H9 (cell line): ENCODE measurements at places on chromosomes 5 and 9. TPM values are rescaled to one million over a fixed set of nuclear protein-coding genes. Genes with fewer than 3 reads are reported as not detected.
A peak's percentile ranks its signal among the peaks of the same experiment; 100 is the strongest.

DNA sequence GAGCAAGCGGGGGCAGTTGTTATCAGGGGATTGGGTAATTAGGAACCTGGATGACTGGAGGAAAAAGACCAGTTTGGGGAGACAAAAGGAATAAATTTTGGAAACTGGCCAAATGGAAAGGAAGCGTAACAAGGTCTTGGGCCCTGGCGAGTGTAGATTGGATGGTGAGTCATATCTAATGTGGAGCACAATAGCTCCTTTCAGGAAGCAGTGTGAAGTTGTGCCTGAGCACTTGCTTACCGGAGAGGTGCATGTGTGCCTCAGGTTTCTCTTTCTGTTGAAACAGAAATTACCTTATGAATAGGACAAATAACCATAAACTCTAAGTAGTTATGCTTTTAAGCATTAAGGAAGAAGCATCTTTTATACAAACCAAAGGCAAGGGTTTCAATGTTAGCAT is 176.4 kb downstream of the KIF4B start:
- DNase-seq, result no peak

- DNase-seq, result peak; percentile 61
Observed at GRCh38 chr9:3526997-3527940, 1.5 kb upstream of the RFX3 start.

GRCh38 chr5:402615-403359 is 40.2 kb upstream of the EXOC3 start:
- DNase-seq, result no peak

DNA sequence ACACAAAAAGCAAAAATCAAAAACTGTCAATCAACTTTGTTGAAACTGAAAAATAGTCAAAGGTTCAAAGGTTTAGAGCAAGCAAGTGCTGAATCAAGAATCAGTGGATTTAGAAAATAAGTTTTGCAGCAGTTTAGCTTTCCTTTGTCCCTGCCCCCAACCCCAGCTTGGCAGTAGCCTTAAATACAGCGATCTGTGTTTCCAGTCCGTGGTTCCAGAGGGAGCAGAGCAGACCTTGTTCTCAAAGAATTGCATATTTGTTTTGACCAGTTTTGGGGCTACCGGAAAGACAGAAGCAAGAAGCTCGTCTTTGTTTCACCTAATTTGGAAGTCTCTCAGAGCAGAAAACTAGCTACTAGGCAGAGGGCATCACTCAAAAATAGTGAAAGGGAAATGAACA is 57.2 kb upstream of the PRDM9 start:
- DNase-seq, result no peak

GRCh38 chr9:89474939-89475338 is 23.0 kb downstream of the SEMA4D start:
- no peak for DNase-seq

DNA sequence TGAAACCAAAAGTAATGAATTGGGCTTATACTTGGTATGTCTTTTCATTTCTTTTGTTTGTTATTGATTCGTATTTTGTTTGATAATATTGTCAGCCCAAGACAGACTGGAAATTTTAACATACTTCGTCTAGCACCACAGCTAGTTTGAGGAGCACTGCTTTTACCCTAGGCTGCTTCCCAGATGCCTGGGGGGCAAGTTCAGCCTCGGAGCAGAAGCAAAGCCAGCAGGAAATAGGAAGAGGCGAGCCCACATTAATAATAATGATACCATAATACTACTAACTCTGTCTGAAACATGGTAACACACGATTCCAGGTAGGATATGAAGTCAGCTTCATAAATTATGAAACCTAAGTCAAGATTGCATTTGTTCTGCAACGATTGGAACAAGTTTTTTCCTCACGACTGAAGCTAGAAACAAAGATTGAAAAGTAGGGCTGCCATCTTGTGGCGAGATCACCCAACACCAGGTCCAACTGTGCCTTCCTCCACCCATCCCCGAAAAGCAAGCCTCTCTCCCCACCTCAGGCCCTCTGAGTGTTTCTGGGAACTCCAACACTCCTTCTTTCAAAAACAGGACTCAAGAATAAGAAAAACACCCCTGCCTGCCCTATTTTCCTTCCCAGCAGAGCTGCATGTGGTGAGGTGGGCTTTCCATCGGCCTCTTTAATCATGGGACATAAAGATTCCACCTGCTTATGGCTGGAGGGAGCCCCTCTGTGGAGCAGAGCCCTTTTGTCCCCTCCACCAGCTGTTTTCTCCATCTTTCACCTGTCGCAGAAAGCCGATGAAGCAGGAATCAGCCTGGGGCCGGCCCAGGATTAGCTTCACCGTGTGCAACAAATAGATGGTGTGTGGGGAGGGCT is 236.4 kb downstream of the CAAP1 start:
- DNase-seq, result peak; percentile 59

The PLAC8L1 gene
- total RNA-seq, result 0.52 and 0.64 TPM in 2 replicates
